A172 (cell line): ENCODE measurements at places on chromosomes 11 and 22.

GRCh38 chr11:2531987-2532703 is 87.3 kb downstream of the KCNQ1 start:
- DNase-seq: no peak

GRCh38 chr11:66532784-66533183 is 13.1 kb downstream of the ZDHHC24 start:
- DNase-seq: peak; percentile 21

- no peak for DNase-seq
Measured at GRCh38 chr22:29197096-29197495, 8.6 kb upstream of the EMID1 start.

- no peak for DNase-seq
Measured at GRCh38 chr11:117906710-117907109, 22.5 kb downstream of the TMPRSS13 start.

DNA sequence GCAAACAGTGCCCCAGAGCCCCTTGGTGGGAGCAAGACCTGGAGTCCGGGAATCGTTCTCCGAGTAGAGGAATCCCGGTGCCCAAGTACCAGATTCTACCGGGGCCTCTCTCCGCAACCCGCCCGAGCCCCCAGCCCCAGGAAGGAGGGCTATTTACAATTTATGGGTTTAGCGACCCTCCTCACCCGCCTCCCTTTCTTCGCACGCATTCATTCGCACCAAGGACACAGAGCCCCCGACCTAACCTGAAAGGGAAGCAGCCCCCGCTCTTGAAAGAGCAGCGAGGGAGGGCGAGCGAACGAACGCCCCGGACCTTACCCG is 628 bp downstream of the LRP4 start:
- DNase-seq: no peak
